Inflammatory macrophage treated with lipopolysaccharide for 4 hours (primary cell): ENCODE measurements at places on chromosomes 1 and 21.
A peak's percentile ranks its signal among the peaks of the same experiment; 100 is the strongest.

DNA sequence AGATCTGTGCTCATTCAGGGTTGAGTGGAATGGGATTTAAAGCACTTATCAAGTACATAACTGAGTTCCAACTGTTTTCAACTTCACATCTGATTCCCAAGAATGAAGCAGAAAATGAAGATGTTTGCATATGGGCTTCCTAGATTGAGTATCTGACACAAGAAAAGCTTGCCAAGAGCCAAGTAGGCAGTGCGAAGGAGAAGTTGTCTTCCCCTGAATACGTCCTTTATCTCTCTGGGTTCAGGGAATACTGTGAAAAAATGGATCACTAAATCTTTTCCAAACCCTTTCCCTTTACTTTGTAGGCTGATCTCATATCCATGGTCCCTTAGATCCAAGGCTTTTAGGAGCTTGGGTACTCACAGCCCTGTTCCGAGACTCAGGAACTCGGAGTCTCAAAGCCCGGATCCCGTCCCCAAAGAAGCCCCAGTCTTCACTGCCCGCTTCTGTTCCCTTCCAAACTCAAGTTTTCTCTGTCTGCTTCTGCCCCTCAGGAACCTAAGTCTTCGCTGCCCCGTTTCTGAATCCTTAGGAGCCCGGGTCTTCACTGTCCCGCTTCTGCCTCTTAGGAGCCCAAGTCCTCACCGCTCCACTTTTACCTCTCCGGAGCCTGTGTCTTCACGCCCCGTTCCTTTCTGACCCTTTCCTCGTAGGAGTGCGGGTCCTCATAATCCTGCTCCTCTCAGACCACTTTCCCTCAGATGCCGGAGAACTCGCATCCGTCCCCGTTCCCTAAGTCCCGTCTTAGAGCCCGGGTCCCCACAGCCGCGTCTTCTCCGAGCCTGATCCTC is 616 bp downstream of the TAF12 start:
- DNase-seq, result peak; percentile 21

- peak; percentile 84 for DNase-seq
These were observed 35.3 kb upstream of the DMRTA2 start for GRCh38 chr1:50458507-50458906.

DNA sequence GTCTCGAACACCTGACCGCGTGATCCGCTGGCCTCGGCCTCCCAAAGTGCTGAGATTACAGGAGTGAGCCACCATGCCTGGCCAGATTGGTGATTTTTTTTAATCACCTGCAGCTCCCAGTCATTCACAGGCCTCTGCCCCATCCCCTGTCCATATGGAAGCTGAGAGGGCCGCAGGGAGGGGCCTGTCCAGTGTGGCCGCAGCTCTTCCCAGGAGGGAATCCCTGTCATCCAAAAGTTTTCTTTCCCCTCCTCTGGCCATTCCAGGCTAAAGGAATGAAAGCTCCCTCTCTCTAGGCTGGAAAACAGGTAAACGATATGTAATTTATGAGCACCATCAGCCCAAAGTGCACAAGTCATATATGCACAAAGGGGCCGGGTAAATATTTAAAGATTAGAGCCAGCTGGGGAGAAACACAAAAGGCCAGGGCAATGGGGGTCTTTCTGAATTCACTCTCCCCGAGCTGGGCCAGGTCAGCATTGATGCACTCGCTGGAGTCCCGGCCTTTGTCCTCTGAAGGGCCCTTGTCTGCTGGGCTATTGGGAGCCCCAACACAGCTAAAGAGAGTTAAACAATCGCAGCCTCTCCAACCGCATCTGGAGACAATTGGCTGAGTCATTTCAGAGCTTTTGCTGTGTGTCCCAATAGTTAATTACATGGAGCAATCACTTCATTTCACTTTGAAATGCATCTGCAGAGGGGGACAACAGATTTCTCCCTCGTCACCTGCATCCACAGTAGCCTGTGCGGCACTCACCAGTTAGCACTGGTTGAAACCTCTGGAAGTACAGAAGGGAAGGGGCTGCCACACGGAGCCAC is 3.8 kb upstream of the HES3 start:
- peak; percentile 32 for DNase-seq

DNA sequence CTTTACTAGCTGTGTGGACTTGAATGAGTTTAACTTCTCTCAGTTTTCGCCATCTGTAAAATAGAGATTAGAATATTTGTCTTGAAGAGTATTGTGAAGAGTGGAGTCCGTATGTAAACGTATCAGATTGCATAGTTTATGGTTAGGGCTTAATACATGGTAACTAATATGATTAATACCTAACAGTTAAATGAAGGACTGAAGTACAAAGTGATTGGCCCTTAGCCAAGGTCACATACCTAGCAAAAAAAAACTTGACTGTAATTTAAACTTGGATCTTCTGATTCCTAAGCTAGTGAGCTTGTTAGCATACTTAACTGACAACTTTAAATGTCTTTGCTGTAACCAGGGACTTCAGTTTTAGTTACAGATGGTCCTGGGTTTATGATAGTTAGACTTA is 1.9 kb downstream of the GIPC2 start:
- DNase-seq, result no peak
